ENCODE measurements at places on chromosomes 6 and 20.
A peak's percentile ranks its signal among the peaks of the same experiment; 100 is the strongest.

DNA sequence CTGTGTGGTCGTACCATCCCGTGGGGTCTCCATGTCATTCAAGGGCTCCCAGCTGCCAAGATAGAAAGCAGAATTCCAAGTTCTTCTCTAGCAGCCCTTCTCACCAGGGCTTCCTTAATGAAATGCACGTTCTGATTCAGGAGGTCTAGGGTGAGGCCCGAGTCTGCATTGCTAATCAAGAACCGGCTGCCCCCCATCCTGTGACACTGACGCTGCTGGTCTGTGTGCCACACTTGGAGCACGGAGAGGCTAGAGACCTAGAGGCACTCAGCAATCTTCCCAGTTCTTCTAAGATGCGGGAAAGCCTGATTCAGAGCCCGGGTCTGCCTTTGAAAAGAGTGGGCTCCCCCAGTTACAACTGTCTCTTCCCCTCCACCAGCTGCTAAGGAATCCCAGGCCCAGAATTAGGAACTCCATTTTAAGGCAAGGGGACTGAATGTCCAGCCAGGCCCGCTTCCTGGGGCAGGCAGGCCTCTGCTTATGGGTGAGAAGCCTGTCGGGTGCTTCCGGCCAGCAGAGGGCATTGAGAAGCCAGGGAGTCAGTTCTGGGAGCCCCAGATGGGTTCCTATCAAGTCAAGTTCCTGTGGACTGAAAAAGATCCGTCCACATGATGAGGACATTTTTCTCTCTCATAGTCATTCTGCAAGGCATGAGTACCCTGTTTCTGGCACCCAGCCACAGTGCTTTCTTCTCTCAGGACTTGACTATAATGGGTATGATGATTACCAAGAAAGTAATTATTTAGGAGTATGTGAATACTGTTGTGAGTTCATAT, 69.8 kb upstream of the RIN2 start:
- peak; percentile 74 for DNase-seq

DNA sequence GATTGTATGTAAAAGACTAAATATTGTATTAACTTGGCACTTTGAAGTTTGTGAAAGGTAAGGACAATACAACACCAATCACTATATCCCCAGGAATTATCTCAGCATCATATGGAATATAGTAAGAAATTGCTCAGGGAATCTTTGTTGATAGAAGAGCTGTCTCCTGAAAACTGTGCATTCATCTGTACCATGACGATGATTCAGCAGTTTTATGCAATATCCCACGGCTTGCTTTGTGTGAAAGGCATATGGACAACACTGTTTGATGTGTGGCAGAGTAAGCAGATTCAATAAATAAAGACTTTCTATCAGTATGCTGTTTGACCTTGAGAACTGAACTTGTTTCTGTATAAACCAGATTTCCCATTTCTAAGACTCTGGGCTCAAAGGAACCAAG, 147.5 kb upstream of the PLN start:
- DNase-seq: no peak

- no peak for DNase-seq
Observed at GRCh38 chr6:166589337-166589731, 2.9 kb upstream of the RAMACL start.

DNA sequence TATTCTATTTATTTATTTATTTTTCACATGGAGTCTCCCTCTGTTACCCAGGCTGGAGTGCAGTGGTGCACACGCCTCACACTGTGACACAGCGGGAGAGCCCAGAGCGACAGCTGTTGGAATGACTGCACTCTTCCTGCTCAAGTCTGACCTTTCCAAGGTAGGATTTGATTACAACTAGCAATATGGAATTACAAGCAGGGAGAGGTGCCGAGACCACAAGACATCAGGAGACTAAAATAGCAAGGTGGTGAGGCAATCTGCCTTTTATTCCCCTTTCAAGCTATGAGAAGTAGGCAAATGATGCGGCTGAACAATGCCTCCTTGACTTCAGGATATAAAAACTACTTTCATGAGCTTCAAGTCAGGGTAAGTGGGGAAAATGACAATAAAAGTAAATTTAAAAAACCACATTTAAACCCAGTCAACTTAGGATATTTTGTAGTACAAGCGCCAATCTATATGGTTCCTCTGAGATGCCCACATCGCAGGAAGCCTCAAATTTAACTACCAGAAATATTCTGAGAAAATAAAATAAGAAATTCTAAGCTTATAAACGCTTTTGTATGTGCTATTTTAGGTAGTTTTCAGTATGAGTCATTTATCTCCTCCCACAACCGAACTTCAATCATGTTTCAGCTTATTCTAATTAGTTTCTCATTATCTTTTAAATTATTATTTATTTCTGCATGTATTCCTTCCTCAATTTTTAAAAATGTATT, 146.9 kb upstream of the SGK1 start:
- no peak for DNase-seq

- no peak for DNase-seq
Observed at GRCh38 chr6:168100011-168100802, 21.2 kb upstream of the FRMD1 start.

GRCh38 chr6:119454714-119455113, 105.2 kb upstream of the MAN1A1 start:
- DNase-seq: no peak

DNA sequence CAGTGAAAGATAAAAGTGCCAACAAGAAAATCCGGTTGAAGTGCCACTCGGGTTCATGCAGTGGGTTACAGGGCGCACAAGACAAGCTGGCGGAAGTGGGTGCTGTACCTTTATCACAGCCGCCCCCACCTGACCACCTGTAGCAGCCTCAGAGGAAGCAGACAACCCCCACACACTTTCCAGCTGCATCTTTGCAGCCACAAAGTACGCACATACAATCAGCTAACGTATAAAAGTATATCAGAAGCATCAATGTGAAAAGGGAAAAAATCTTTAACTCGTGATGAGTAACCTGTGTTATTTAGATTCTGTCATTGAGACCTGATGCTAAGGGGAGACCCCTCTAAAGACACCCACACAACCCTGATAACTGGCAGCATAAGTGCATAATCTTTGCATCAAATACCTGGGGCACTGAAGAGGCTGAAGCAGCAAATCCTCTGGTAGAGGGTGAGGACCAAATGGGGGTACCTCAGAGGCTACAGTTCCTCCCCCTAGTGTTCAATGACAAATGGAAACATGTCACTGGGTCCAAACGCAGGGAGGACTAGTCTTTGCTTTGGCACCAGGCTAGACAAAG, 22.1 kb downstream of the BACH2 start:
- DNase-seq: no peak

- no peak for DNase-seq
Observed at GRCh38 chr6:67736161-67736560, 898.9 kb upstream of the ADGRB3 start.

GRCh38 chr6:2266031-2266795, 20.8 kb upstream of the GMDS start:
- DNase-seq: no peak

- peak; percentile 77 for DNase-seq
Observed at GRCh38 chr6:163427498-163428254, 13.2 kb downstream of the QKI start.

GRCh38 chr20:48740292-48740649, 87.5 kb downstream of the PREX1 start:
- DNase-seq: no peak

DNA sequence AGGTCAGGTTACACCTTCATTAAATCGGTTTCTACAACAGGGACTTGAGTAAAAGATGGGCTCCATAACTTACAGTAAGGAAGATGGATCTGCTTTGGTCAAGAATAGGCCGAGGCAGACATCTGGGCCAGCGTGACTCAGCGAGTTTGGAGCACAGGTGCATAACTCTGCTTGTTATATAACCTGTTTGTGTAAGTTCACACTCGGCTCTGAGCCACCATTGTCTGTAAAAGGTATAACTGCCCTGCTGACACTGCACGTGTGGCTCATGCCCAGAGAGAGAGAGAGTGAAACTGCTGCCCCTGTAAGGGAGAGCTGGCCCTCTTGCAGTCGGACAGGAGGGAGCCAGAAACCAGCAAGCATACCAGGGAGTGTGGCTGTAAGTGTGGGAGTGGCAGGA, 737.9 kb upstream of the SLC35B3 start:
- no peak for DNase-seq

- no peak for DNase-seq
Observed at GRCh38 chr6:100134703-100135102, 140.7 kb upstream of the MCHR2 start.

DNA sequence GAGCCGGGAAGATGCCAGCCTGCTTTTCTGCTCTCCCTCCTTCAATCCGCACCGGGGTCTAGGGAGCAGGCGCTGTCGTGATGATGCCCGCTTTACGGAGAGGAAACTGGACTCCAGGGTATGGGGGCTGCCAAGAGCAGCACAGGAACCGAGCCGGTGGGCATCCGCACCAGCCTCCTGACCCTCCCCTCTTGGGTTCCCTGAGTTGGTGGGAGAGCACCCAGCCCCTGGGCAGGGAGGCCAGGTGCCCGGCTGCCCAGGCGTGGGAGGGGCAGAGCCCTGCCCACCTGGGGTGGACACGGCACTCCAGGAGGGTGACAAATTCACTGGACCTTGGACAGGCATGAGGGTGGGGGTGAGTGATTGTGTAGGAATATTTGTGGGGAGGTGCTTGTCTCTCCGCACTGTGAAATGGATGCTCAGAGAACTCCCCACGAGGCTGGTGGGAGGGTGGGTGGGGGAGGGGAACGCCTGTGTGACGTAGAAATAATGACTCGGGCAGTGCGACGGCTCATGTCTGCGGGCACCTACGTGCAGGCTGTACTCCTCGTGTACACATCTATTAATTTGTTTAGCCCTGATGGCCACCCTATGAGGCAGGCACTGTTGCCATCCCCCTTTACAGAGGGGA, 173.4 kb downstream of the BMP7 start:
- no peak for DNase-seq

DNA sequence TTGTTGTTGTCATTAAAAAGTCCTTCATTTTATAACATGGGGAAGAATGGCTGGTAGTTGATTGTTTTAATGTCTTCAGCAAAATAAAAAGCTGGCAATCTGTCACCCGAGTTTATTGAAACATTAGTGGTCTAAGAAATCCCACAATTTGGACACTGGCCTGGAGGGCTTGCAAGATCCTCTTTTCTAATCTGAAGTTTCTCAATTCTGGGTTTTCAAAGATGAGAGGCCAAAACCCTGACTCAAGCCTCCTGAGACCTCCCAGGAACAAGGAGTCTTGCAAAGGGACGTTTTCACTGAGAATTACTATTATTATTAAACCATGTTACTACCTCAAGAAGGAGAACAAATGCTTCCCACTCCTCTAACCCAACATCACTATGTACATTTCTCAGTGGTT, 19.5 kb downstream of the MAP1LC3A start:
- no peak for DNase-seq

GRCh38 chr20:57795342-57795697, 85.5 kb upstream of the PMEPA1 start:
- DNase-seq: no peak

GRCh38 chr20:34514897-34515483, 1.2 kb upstream of the DYNLRB1 start:
- no peak for DNase-seq

DNA sequence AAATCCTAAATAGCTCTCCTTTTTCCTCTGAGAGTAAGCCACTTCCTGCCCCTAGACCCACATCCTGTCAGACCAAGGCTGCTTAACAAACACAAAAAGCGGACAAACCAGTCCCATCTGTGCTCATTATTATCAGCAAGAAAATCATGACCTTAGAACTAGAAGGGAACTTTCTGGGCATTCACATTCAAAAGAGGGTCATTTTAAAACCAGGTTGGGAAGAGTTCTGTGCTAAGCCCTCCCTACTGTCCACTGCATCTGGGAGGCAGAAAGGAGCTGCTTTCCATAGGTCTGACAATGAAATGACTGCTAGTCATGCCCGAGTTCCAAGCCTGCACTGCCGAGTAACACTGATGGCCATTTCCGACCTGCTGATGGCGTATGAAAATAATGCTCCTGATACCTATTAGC, 15.4 kb downstream of the EZR start:
- DNase-seq: no peak

DNA sequence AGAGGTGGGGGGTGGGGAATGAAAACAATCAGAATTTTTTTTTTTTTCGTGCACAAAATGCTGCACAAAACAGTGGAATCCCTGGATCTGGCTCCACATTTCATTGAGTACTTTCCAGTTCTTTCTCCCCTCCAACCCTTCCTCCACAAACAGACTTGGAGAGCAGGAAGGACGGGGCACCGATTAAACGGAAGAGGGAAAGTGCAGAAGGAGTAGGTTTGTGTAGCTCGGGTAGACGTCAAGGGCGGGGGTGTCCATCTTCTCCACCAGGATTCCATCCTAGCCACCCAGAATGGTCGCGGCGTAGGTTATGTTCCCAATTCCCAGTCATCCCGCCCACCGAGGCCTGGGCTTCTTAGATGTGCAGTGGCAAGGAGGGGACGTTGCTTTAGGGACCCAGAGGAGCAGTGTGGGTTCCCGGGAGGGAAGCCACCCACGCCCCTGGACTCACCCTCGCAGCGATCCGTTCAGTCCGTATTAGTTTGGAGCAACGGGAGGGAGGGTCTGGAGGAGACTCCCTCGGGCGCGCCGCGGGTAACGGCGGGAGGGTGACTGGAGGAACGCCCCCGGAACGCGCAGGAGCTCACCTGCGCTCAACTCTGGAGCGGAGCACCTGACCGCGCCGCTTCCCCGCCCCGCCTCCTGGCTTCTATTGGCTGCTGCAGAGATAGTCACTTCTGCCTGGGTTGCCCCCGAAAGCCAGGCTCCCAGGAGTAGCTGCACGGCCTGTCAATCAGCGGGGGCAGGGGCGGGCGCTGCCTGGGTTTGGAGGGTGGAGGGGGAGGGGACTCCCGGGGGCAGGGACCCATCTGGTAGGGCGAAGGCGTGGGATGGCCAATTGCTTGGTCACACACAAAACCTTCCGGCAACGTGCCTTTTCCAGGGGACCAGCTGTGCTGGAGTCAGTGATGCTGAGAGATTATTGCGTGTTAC, at the start of gene ENPP5:
Gene ENPP5, minus strand, starts transcription at position 624 of the 933 bp plus-strand sequence. CDS start 2,718 bp downstream, outside the sequence.
- no peak for DNase-seq

GRCh38 chr6:37977715-37978114, 158.2 kb downstream of the ZFAND3 start:
- no peak for DNase-seq

GRCh38 chr20:36441027-36441414, 100.3 kb upstream of the MYL9 start:
- DNase-seq: no peak

- no peak for DNase-seq
Observed at GRCh38 chr6:7271205-7271534, 41.8 kb downstream of the SSR1 start.

- no peak for DNase-seq
Observed at GRCh38 chr6:129749749-129750120, 39.8 kb upstream of the ARHGAP18 start.

DNA sequence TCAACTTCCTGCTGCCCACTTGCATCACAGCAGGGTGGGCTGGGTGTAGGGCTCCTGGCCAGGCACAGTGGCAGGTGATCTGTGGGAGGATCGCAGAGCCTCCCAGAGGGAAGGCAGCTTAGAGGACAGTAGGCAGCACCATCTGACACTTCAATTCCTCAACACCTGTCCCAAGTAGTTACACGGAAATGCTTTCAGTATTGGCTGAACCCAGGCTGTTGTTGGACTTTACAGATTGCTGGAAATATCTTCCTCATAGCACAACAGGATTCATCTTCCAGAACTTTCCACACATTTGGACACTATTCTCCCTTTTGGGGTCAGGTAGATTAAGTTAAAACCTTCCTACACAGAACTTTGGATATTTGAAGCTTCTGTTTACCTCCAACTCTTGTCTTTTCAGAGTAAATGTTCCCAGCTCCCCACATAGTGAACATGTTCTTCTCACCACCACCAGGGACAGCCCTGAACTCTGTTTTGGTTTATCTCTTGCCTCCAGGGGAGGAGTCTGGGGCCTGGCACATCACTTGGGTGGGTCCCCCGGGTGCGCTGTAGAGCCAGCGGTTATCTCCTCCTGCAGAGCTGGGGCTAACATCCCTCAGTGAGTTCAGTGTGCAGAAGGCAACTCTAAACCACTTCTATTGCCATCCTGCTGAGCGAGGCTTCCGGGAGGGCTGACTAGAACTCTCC, 3.5 kb upstream of the SLC22A2 start:
- DNase-seq: no peak

All from fibroblast of the conjunctiva (primary cell).